Activated naive CD4-positive, alpha-beta T cell treated with anti-CD3 and anti-CD28 coated beads, Interleukin-2, amount 10 ng/mL, durations not matched to agents 5 hours and 36 hours (primary cell): ENCODE measurements at places on chromosomes 7 and 10. TPM values are rescaled to one million over a fixed set of nuclear protein-coding genes. Genes with fewer than 3 reads are reported as not detected.

Gene CYP3A4
- not detected for total RNA-seq

Gene CALML3
- not detected for total RNA-seq

Gene COL28A1
- total RNA-seq = 0.08 TPM

Gene SLC26A3
- not detected for total RNA-seq
